ENCODE measurements at places on chromosomes 2 and 18.

GRCh38 chr2:150607390-150607811 is 119.9 kb upstream of the RND3 start:
- DNase-seq: no peak

- no peak for DNase-seq
Observed at GRCh38 chr2:46298522-46299353, 1.5 kb downstream of the EPAS1 start.

- no peak for DNase-seq
Observed at GRCh38 chr2:101147971-101148370, 3.2 kb downstream of the TBC1D8 start.

- no peak for DNase-seq
Observed at GRCh38 chr2:1951586-1951985, 207.3 kb upstream of the PXDN start.

- DNase-seq: no peak
Observed at GRCh38 chr2:74393525-74393924, 13.4 kb upstream of the DCTN1 start.

GRCh38 chr2:144004742-144005141 is 515.2 kb downstream of the ZEB2 start:
- no peak for DNase-seq

DNA sequence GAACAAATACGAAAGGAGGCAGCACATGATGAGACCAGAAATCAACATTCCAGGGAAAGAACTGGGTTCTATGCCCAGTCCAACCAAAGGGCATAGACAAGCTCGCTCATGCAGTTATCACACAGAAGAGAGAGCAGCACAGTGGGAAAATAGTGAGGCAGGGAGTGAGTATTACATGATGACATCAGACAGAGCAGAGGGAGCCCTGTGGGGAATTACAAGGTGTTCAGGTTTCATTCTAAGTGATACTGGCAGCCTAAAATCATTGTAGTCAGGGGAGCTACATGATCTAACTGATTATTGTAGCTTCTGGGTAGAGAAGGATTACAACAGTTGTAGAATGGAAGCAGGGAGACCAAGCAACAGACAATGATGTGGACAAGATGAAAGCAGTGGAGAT is 658.5 kb downstream of the ARHGAP15 start:
- DNase-seq: peak; percentile 9

DNA sequence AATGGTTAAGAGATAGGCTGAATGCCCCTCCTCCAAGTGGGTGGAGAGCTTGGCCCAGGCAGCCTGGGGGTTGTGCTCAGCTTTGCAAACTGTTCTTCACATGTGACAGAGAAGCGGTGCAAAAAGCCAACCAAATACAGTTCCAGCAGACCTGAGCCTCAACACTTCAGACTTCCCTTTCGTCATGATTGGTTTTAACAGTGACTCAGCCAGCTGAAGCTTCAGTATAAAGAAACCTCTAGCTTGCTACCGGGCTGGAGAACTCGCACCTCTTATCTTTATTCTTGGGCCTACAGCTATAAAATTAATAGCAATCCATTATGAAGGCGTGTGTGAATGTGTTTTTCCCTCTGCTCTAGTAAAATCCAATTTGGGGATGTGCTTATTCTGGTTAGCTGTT is 20.0 kb downstream of the SETBP1 start:
- DNase-seq: no peak

GRCh38 chr18:58605027-58606020 is 23.6 kb downstream of the ALPK2 start:
- peak; percentile 83 for DNase-seq

DNA sequence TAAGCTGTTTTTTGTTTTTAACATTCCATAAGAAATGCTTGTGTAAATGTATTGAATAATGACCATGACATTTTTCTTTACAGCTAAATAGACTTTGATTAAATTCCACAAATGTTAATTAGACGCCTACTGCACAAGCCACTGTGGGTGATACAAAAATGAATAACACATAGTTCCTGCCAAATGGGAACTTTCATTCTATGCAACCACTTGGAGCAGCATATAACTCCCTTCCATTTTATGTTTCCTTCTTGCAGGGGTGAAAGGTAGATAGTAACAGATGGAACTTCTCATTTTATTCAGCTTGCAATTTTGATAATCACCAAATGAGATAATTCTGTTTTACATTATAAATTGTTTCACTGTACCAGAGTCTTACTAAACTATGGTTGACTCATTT is 70.0 kb upstream of the THUMPD2 start:
- no peak for DNase-seq

DNA sequence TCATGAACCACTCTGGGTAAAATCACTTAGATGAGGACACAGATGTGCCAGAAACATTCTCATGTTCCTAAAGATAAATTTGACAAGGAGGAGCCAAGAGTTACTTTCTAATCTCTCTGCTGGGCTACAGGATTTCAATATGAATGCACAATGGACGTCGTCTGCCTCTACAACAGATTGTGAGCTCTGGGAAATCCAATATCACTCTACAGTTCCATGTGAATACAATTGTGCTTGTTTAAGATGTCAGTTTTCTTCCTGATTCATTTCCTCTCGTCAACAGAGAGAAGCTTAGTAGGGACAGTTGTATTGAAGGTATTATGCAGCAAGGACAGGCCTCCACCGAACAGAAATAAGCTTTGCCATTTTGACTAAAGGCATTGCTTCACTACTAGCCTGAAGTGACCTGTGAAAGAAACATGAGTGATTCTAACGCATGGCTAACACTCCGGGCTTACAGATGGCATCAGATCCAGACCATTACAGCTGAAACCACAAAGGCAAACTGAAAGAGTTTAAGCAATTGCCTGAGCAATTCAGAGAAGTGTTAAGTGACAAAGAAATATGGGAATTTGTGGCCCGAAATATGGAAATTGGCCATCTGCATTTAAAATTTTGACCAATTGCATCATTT is 1591.5 kb downstream of the LRP1B start:
- no peak for DNase-seq

GRCh38 chr18:37464257-37464656 is 101.3 kb downstream of the CELF4 start:
- DNase-seq: no peak

GRCh38 chr18:59446012-59446411 is 86.9 kb upstream of the LMAN1 start:
- DNase-seq: no peak

DNA sequence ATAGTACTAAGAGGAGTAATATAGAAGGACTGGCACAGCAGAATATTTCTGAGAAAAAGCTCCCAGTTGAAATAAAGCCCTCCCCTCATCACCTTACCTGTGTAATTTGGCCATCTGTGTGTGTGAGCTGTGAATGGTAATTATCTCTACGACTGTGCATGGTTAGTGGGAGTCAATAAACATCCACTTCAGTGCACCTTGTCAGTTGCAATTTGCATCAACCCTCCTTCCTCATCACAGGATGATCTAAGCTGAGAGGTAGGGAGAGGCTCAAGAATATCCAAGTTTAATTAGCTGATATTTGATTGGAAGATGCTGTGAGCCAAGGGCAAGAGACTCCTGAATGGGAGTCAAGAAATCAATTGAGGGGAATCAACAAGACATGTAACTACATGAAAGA is 694.9 kb upstream of the KLHL29 start:
- no peak for DNase-seq

DNA sequence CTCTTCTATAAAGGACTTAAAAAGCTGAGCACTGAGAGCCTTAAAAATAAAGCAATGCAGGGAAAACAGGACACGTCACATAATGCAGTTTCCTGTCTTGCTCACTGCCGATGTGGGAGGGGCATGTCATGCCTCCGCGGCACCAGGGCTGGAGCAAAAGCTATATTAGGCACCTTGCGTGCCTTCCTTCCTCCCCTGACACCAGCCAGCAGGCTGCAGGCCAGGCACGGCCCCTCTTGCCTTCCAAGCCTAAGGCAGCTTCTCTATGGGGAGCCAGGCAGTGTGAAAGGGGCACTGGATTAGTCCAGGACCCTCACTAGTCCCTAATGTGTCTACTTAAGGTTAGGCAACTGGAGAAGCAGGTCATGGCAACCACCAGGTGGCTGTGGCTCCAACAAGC is 26.3 kb downstream of the MRPL35 start:
- no peak for DNase-seq

- DNase-seq: no peak
Observed at GRCh38 chr2:236916181-236916580, 169.5 kb upstream of the COPS8 start.

- DNase-seq: no peak
Observed at GRCh38 chr18:31232775-31233424, 70.2 kb upstream of the DSC1 start.

DNA sequence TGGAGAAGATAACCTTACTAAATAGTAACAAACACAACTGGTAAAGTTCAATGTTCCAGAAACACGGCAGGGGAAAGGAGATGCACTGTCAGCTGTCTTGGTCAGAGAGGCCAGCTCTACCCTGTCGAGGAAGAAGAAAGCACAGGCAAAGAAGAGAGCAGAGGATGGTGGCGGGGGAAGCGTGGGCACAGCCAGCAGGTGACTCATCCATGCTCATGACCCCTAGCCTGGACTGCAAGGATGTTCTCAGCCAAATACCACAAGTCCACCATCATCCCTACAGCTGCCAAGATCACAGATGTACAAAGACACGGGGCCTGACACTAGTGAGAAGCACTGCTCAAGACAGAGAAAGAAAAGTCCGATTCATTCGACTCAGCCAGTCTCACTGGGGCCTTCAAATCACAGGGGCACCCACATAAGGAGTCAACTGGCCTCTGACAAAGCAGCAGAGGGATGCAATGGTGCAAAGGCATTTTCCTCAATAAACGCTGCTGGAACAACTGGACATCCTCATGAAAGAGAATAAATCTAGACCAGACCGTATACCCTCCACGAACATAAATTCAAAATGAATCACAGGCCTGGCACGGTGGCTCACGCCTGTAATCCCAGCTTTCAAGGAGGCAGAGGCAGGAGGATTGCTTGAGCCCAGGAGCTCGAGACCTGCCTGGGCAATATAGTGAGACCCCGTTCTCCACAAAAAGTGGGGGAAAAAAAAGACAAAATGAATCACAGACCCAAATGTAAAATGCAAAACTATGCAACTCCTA is 5.6 kb downstream of the DTYMK start:
- peak; percentile 98 for DNase-seq

- no peak for DNase-seq
Observed at GRCh38 chr2:228157841-228158240, 23.6 kb downstream of the SPHKAP start.

DNA sequence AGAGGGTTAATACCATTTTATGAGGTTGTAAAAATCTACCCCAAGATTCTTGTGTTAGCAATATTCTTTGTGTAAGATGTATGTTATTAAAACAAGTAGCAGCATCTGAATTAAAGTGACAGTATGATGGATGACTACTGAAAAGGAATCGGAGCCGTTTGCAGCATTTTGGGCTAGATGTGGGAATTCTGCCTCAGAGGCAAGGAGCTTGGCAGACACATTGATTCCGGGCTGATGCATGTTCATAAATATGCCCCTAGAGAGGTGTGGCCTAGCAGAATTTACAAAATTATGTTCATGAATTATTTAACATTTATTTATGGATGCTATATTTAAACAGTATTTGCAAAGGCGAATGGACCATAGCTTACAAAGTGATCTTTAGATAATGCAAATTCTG is 389.0 kb upstream of the ETAA1 start:
- DNase-seq: no peak

DNA sequence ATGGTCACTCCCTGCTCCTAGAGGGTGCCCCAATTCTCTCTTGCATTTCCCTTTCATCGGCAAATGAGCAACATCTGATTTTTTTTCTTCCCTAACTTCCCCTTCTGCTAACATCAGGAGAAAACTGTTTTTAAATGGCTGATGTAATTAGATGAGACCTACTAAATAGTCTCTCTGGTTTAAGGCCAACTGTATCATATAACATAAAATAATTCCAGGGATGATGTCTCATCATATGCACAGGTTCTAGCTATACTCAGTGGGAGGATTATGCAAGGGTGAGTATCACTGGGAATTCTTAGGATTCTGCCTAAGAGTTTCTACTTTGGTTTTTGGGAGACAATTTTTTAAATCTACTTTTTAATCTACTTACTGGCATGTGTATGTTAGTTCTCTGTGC is 193.4 kb downstream of the PARD3B start:
- peak; percentile 31 for DNase-seq

DNA sequence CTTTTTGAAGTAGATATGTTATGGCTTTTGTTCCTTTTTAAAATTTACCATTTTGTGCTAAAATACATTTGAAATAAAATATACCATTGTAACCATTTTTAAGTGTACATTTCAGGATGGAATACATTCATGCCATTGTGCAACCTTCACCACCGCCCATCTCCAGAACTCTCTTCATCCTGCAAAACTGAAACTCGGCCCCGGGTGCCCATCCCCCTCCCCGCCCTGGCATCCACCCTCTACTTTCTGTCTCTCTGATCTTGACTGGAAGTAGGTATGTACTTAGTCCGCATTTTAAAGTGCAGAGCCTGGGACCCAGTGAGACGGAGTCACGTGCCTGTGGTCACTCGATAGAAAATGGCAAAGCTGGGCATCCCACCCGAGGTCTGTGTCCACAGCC is 45.6 kb downstream of the DIPK1C start:
- DNase-seq: no peak

GRCh38 chr18:73060666-73061288 is 193.0 kb upstream of the NETO1 start:
- DNase-seq: no peak

GRCh38 chr2:240881913-240882312 is 13.3 kb downstream of the AGXT start:
- DNase-seq: peak; percentile 25

GRCh38 chr2:6780765-6781274 is 84.9 kb downstream of the CMPK2 start:
- peak; percentile 20 for DNase-seq

DNA sequence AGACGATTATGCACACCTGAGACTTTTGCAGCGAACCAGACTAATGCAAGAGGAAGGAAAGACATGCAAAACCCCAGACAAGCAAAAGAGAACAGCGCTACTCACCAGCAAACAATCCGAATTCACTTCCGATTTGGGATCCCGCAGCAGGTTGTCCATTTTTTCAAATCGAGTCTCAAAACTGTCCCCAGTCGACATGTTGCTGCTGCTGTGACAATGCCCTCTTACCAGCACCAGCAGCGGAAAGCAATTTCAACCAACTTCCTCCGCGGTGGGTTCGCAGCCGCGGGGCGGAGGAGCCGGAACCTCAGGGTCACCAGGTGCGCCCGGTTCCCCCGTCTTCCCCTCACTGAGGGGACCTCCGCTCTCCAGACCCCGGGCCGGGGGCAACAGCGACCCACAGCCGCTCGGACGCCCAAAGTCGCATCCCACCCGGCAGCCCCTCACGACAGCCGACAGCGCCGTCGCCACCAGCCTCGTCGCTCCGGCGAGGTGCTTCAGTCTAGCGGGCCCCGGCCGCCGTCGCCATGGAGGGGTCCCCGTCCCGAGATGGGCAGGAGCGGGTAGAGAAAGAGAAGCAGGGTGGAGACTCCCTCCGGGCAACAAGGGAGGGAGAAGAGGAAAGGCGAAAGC is 784 bp downstream of the ROCK1 start:
- DNase-seq: no peak
